ENCODE measurements at places on chromosomes 13 and 19.

- DNase-seq, result no peak
These were observed 10.5 kb upstream of the KLK4 start for GRCh38 chr19:50921426-50922316.

DNA sequence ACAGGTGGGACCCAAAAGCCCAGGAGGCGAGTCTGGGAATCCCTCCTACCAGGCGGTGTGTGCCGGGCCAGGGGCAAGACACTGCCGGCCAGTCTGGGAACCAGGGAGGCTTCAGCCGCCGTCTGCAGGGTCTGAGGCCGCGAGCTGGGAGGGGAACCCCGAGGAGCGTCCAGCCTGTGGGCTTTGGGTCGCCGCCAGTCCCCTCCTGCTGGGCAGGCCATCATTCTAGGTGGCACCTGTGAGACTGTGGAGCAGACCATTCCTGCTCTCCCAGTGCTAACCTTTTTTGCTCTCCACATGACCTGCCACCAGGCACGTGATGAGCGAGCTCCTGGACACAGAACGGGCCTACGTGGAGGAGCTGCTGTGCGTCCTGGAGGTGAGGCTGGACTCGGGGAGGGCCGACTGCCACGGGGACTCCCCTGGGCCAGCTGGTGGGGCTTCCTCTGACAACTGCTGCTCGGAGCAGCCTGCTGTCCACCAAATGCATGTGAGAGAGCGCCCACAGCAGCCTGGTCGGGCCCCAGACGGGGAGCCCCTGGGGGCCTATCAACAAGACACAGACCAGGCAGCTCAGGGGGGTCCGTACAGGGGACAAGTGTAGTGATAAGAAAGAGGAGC, 24.6 kb upstream of the F7 start:
- DNase-seq, result no peak

DNA sequence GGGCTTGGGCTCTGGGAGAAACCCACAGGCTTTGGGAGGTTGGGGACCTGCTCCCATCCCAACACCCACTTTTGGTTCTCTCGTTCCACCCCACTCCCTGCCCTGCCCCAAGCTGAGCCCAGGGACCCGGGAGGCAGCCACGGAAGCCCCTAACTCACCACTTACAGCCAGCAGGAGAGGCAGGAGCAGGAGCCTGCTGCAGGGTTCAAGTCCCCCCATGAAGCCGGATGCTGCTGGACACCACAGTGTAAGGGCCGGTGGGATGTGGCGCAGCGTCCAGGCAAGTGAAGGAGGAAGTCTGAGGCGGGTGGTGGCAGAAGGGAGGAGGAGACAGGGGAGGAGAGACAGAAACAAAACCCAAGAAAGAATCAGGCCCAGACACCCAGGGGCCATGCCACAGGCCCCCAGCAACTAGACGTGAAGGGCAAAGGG, at the start of gene TYROBP:
TYROBP (minus strand) TSS at position 286 of the 432 bp plus-strand sequence; CDS start at position 219, 67 bp downstream.
- DNase-seq, result no peak

DNA sequence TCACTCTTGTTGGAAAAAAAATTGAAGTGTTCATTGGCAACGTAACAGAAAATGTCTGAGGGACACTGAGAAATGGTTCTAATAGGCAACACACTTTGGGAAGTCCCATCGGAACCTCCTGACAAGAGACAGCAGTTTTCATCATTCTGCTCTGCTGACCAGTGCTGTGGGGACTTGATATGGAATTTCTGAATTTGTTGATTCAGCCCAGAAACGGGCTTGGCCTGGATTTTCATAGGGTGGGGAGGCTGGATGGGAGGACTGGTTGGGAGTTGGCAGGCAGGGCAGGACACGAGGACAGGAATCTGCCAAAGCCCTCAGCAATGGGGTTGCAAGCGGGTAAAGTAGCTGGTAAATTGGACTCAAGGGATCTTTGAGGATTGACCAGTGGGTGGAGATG, 96.5 kb downstream of the DCT start:
- DNase-seq, result no peak

- DNase-seq, result no peak
These were observed 163.4 kb downstream of the FOXO1 start for GRCh38 chr13:40503011-40503410.

- no peak for DNase-seq
These were observed 23.2 kb downstream of the C13orf46 start for GRCh38 chr13:113950451-113951245.

DNA sequence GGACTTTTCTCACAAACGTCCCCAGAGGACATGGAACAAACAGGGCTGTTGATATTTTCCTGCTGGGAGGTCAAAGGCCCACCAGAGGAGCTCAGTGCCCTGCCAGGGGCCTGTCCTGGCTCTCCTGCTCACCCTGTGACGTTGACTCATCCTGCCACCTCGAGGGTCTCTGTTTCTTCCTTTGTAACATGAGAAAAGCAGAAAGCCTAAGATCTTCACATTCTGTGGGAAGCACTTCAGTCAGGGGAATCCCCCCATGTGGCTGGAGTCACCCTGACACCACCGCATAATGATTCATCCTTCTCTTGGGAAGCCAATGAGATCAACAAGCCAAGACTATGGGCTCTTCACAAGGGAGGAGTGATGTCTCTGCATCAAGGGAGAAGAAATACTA, 147.9 kb downstream of the KATNAL1 start:
- no peak for DNase-seq

GRCh38 chr13:62057286-62057685, 641.6 kb upstream of the PCDH20 start:
- DNase-seq, result no peak

All from stimulated activated CD4-positive, alpha-beta T cell treated with anti-CD3 and anti-CD28 coated beads, Interleukin-1b, Interleukin-23, amount 100 ng/mL, for 1 hour (primary cell).